ENCODE measurements at places on chromosomes 5 and 9.

DNA sequence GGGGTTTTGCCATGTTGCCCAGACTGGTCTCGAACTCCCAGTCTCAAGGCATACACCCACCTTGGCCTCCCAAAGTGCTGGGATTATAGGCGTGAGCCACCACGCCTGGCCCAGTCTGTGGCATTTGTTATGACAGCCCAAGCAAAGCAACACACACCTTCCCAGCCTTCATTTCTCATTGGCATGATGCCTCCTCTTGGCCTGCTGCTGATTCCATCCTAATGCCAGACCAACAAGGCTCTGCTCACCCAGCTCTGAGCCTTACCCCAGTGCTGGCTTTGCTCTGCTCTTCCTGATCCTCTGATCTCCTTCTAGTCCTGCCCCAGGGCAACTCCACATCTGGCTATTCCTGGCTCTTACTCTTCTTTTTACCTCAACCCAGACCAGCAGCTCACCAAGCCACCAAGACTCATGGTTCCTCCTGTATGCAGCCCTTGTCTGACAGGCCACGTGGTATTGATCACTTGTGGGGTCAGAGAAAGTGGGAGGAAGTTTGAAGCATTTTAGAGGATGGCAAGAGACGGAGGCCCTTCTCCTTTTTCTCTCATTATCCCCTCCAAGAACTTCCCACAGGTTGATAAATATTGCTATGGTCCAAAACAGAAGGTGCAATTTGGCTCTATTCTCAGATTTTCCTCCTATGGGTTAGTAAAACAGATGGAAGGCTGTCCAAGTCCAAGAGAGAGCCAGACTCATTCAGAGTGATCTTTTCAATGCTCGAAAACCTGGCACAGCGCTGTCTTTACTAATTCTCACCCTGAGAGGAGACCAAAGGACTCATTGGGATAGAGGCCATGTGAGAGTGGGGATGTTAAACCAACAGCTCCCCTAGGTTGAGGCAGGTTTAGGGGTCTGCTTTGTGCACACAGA lies 958 bp downstream of the CD180 start:
- DNase-seq: no peak

DNA sequence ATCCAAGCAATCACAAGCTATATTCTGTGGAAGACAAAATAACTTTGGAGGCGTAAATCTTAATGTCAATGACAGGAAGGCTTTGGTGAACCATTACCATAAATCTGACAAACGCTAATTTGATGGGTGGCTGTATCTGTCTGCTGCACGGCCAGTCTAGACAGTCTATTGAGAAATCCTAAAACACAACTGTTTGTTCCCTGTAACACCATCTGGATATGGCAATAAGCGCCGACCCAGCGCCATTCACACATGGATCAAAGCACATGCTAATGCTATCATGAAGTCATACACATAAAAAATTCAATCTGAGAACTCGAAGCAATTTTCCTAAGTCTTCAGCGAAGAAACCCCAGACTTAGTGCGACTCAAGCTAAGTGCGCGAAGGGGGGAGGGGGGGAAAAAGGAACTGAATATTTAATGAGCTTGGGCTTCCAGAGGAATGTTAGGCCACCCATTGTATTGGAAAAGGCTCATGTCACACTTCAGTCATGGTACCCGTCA lies 95.1 kb downstream of the ARL15 start:
- no peak for DNase-seq

DNA sequence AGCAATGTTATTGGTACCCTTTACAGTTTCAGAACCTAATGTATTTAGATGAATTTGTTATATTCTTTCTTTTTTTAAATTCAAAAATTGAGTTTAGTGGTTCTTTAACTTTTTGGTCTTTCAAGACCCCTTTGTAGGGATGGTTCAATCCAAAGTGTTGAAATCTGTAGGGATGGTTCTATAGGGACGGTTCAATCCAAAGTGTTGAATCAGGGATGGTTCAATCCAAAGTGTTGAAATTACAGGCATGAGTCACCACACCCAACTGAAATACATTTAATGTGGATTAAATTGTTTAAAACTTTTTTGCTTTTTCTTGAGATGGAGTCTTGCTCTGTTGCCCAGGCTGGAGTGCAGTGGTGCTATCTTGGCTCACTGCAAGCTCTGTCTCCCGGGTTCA lies 30.6 kb downstream of the SNX2 start:
- no peak for DNase-seq

- no peak for DNase-seq
These were observed 137.5 kb downstream of the ARHGEF28 start for GRCh38 chr5:73763300-73764032.

DNA sequence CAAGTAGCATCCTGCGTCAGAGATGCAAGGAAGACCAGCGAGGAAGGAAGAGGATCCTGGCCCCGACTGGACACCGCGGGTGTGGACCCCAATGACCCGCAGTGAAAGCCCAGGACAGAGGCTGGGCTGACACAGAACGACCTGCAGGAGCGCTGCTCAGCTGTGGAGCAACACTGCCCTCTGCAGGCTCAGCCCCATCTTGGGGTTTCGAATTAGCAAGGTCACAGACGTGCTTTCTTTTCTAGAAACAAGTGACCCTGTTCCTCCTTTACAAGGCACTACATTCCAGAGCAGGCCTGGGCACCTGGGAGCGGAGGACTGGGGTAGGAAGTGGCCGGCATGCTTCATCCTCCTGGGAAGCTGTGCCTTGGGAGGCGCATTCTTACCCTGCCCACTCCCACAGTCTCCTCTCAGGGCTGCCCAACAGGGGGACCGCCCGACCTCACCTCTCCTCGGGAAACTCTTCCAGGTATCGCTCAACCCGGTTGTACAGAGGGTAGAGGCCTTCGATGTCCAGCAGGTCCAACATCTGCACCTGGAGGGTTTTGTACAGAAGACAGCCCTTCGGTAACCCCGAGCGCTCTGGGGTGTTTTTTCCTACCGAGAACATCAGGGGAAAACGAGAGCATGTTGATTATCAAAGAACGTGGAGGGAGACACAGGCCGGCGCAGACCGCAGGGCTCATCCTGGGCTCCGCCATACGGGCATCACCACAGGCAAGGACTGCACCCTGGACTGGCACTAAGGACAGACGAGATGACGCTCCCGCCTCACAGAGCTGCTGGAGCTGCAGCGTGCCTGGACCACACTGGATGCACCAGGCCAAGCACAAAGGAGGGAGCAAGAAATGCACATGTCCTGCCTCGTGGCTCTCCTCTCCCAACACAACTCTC lies 35.0 kb downstream of the IPPK start:
- DNase-seq: peak; percentile 65

GRCh38 chr9:87569008-87569509 lies 71.4 kb downstream of the DAPK1 start:
- DNase-seq: no peak

GRCh38 chr9:137242269-137243203 lies 1.4 kb downstream of the TUBB4B start:
- DNase-seq: no peak

DNA sequence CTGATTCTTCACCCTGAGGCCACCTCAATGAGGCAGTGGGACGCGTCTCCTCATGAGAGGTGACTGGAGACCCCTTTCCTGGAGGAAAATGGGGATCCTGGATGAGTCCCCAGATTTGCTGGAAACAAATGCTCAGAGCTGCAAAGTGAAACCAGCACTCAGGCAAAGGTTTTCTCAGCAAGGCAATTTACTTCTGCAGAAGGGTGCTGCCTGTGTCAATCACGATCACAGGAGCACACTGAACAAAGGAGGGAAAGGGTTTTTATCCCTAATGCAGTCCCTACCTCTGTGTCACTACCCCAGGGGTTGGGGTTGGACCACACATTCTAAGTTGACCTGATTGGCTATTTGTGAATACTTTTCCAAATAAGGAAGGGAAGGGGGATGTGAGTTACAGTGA lies 69.9 kb upstream of the CDK20 start:
- no peak for DNase-seq

DNA sequence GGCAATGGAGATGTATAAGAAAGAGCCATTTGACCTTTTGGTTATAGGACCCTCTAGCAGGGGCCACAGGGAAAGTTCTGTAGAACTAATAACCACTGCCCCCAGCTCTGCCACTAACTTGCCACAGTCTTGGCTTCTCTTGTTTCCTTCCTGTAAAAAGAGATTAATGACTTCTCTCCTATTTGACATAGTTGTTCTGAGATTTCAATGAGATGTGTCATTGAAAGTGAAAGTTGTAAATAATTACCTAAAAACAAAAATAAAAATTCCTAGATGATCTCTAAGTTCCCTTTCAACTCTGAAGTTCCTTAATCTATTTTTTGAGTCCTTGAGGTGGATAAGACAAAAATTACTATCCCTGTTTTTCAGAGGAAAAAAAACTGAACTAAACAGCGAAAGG lies 1.4 kb upstream of the KIF12 start:
- no peak for DNase-seq

GRCh38 chr9:136854842-136855460 lies 2.8 kb downstream of the MAMDC4 start:
- no peak for DNase-seq

DNA sequence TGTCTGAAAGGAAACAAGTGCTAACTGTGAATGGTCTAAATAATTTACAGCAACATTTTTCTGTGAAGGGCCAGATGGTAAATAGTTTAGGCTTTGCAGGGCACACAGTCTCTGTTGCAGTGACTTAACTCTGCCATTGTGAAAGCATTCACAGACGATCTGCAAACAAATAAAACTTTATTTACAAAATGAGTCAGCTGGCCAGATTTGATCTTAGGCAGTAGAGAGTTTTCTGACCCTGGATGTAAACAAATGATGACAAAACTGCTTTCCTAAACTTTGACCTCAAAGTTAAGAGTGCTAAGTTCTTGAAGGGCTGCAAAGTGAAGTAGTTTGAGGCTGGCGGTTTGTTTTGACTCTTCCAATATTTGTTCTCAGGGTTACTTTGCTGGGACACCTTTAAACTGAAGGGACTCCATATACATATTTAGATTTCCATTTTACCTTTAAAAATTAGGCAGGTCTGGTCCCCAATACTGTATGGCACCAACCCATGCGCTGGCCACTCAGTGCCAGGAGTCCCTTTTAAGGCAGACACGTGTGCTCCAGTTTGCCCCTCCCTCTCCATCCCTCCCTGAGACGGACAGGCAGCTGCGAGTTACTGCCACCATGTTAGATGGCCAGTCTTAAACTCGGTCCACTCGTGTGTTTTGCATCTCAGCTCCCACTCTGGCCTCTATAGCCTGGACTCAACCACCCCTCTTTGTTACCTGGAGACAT lies 4.0 kb upstream of the ADAMTS16 start:
- DNase-seq: no peak

DNA sequence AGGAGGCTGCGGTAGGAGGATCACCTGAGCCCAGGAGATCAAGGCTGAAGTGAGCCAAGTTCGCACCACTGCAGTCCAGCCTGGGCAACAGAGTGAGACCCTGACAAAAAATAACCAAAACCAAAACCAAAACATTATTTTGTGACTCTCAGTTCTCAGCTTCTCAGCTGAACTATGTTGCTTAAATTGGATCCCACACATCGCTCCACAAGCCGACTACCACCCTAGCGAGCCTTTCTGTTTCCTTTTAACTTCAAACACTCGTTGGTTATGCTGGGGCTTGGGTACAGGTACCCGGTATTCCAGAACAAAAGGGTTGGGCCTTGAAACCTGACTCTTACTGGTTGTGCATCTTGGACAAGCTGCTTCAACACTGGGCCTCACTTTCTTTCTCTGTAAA lies 3.8 kb upstream of the PTGS1 start:
- DNase-seq: no peak

GRCh38 chr9:36218411-36218901 lies 27.7 kb downstream of the CLTA start:
- no peak for DNase-seq

DNA sequence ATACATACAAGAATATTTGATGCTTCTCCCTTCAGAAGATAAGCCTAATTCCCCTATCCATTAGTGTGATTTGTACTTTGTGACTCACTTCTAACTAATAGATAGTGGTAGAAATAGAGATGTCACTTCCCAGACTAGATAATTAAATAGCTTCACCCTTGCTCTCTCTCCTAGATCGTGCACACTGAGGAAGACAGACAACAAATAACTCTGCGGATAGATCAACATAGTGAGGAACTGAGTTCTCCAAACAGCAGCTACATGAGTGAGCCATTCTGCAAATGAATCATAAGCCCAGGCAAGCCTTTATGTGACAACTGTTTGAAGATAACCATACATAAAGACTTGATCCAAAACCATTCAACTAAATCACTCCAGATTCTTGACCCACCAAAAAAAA lies 1083.4 kb upstream of the C9orf72 start:
- DNase-seq: no peak

- DNase-seq: no peak
These were observed 13.8 kb downstream of the PTGES2 start for GRCh38 chr9:128113526-128114325.

GRCh38 chr5:117982691-117983090 lies 1005.7 kb downstream of the DTWD2 start:
- no peak for DNase-seq

DNA sequence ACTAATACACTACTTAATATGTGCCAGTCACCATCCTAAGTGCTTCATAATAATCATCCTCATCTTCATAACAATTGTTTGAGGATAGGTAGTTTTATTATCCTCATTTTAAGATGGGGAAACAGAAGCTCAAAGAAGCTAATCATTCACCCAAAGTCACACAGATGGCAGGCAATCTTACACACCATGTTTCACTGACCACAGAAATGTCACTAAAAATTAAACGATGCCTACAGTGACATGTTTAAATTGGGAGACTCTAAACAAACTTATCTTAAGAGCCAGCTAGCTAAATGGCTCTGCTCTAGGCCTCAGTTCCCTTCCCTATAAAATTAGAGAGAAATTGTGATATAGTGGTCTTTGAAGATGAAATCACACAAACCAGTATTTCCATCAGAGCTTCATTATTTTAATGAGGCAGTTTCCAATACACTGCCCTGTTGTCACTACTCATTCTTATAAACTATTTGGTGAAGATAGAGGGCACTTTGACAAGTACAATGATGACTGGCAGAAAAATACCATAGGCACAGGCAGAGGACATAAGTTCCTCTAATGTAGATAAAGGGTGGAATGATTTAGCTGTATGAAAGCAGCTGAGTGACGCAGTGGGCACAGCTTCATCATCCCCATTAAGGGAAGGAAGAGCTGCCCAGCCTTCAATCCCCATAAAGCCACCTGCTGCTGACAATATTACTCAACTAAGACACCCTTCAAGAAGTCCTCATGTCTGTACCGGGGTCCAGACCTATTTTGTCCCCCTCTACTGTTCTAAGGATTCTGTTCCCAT lies 224.1 kb downstream of the ACTL7B start:
- no peak for DNase-seq
